ENCODE measurements at places on chromosomes 16 and 17.

GRCh38 chr16:28974007-28974436, 556 bp upstream of the SPNS1 start:
- no peak for DNase-seq

GRCh38 chr16:29729116-29729521, 16.7 kb downstream of the C16orf54 start:
- no peak for DNase-seq

GRCh38 chr17:49217651-49218413, 7.3 kb downstream of the ABI3 start:
- peak; percentile 83 for DNase-seq

- no peak for DNase-seq
Observed at GRCh38 chr17:44842748-44843147, 4.9 kb upstream of the HIGD1B start.

- no peak for DNase-seq
Observed at GRCh38 chr17:7026471-7027115, 3.7 kb downstream of the BCL6B start.

All from CMK (cell line).